ENCODE measurements at places on chromosomes 7 and 10.

GRCh38 chr7:52944921-52945320, 90.5 kb upstream of the POM121L12 start:
- DNase-seq: no peak

DNA sequence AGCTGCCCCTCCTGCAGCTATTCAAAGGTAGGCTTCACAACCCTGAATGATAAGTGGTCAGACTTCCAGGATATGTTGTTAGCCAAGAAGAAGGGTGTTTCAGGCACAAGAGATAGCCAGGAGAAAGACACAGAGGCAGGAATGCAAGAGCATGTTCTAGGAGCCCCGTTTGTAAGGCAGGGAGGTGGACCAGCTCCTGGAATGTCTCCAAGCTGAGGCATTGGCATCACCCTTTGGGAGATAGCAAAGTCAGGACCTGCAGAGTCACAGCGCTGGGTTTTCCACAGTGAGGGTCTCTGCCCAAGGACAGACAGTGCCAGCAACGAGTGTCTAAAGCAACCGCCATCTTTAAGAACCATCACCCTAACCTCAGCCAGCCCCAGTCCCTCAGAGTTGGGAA, 484.5 kb upstream of the ZMIZ1 start:
- no peak for DNase-seq

- no peak for DNase-seq
These were observed 172.3 kb upstream of the CTBP2 start for GRCh38 chr10:125332548-125333208.

- no peak for DNase-seq
These were observed 4.2 kb upstream of the TES start for GRCh38 chr7:116206141-116206540.

GRCh38 chr7:158109364-158110033, 478.1 kb downstream of the PTPRN2 start:
- DNase-seq: peak; percentile 16

Measured in NCI-H1417 treated with DMSO at 0.1 percent for 48 hours (cell line).